ENCODE measurements at places on chromosomes 3 and 15. TPM values are rescaled to one million over a fixed set of nuclear protein-coding genes. Genes with fewer than 3 reads are reported as not detected.
A peak's percentile ranks its signal among the peaks of the same experiment; 100 is the strongest.

ARHGAP31 gene
- 5.1 TPM for total RNA-seq

DOCK3 gene
- 0.43 TPM for total RNA-seq

WDR49 gene
- not detected for total RNA-seq

KCNH8 gene
- total RNA-seq = 0.40 TPM

SPINK8 gene
- total RNA-seq = not detected

AMT gene
- total RNA-seq = 2.5 TPM

BFSP2 gene
- not detected for total RNA-seq

SMCO1 gene
- total RNA-seq = not detected

TPM1 gene
- total RNA-seq = 925 TPM

CMTM8 gene
- 9.2 TPM for total RNA-seq

FBXO40 gene
- total RNA-seq = not detected

- DNase-seq = no peak
Measured at GRCh38 chr3:70805061-70805889, 492.8 kb upstream of the MDFIC2 start.

DNA sequence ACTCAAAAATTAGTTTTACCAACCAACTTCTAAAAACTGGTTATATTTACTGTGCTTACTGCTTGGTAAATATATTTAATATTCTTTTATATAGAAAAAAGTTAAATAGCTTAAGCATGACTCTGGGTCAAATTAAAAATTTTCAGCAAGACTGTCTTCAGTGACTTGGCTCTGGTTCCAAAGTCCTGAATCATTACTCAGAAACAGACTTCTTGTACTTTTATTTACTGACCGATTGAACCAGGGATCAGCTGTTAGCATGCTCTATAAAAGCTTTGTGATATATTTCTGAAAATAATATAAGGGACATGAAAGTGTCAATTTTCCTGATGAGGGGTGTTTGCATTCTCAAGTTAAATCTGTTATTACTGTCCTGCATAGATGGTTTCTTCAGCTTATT is 164.3 kb downstream of the MCTP2 start:
- DNase-seq = peak; percentile 10

DNA sequence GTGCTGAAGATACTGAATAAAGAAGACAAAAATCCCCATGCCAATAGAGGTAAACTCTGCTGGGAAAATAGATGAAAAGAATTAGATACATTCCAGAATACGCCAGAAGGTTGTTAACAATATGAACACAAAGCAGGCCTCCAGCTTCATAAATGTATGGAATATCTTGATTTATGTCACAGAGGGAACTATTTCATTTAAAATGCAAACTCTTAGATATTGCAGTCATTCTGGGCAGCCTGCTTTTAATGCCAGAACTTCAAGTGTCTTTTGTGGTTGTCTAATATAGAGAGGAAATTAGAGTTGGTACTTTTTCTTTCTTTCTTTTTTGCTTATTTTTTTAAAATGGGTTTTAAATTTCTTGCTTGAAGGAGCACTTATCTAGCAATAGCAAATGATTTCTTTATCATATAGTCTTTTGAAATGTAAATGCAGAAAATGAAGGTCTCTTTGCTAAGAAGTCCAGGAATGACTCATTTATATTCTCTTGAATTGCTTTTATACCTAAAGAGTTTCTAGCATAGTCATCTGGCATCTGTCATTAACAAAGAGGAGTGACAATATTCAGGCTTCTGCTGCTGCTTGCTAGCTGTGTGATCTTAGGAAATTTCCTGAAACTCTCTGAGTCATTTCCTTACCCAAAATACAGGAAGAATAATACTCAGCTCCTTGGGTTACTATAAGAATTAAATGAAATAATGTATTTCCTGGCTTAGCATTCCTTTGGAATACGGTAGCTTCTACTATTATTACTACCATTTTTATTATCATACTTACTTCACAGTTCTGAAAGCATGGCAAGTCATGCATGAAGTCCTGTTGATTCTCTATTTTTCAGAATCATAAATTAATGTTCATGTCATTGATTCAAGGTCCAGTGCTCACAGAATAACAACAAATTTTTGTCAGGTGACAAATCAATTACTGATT is 527.6 kb downstream of the DIPK2A start:
- no peak for DNase-seq

DNA sequence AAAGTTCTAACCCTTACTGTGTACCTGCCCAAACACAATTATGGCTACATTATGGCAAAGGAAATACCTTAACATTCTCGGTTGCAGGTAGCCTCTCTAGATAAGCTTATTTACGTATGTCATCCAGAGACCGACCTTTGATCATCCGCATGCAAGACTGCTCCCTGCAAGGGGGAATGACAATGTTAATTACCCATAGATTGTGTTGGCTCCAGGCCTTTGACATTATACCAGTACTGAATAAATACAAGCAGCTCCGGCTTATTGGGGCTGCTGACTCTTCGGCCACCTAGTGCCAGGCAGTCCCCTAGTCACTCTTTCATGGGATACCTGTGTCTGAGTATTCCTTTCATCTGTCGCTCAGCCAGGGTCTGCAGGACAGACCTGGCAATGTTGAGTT is 223.5 kb downstream of the DTWD1 start:
- no peak for DNase-seq

- no peak for DNase-seq
Measured at GRCh38 chr3:106130384-106131198, 261.8 kb upstream of the CBLB start.

DNA sequence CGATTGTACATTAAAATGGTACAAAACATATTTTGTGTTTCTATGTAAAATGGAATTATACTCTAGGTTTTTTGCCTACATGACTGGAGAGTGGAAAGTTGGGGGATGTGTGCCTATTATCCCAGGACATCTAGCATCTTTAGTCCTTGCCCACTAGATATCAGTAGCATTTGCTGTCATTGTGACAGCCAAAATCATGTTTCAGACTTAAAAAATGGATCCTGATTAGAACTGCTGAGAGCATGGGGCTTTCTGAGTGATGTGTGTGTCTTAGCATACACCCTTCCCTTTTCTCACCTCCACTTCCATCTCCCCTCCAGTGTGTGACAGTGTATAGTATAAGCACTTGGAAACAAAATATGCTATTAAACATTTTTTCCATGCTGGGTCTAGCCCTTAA is 13.3 kb downstream of the ARMC8 start:
- no peak for DNase-seq

- DNase-seq = no peak
Measured at GRCh38 chr3:135490219-135490915, 475.2 kb upstream of the PPP2R3A start.

GRCh38 chr3:147419781-147420224 is 10.6 kb downstream of the ZIC1 start:
- no peak for DNase-seq

- DNase-seq = no peak
Measured at GRCh38 chr3:25354071-25354470, 74.0 kb upstream of the RARB start.

- no peak for DNase-seq
Measured at GRCh38 chr3:48716508-48716981, 476 bp downstream of the IP6K2 start.

DNA sequence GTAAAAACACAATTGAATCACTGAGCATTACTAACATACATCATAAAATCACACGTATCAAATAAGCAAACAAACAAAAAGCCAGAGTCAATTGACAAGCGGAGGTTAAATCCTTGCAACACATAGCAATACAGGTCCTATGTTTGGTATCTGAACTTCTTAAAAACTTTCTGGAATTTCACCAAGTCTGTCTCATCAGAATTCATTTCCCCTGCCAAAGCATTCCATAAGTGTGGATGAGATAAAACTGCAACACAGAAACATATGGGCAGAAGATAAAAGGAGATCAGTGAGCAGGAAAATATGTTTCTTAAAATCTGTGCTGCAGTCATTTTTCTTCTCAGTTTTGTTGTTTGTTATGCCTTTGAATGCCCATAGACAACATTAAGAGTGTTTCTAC is 1155.5 kb downstream of the TBL1XR1 start:
- no peak for DNase-seq

GRCh38 chr15:34729886-34730285 is 24.9 kb downstream of the GJD2 start:
- no peak for DNase-seq

DNA sequence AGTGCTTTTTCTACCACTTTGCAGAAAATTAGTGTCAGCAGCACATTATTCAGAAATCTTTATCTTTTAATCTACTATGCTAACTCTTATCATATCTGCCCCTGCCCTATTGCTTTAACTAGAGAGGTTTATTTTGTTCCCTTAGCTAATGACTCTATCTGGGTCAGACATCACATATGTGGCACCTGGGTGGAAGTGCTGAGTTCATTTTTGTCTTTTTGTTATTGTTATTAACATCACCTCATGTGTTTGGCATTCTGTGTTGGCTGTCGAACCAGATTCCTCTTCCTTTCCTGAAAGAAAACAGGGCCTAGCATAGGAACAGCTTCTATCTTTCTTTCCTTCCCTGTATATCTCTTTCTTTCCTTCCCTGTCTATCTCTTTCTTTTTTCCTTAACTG is 100.7 kb downstream of the RBMS3 start:
- no peak for DNase-seq

GRCh38 chr15:77985031-77985930 is 92.2 kb downstream of the TBC1D2B start:
- DNase-seq = no peak

GRCh38 chr3:157447026-157447694 is 10.5 kb downstream of the PTX3 start:
- no peak for DNase-seq

DNA sequence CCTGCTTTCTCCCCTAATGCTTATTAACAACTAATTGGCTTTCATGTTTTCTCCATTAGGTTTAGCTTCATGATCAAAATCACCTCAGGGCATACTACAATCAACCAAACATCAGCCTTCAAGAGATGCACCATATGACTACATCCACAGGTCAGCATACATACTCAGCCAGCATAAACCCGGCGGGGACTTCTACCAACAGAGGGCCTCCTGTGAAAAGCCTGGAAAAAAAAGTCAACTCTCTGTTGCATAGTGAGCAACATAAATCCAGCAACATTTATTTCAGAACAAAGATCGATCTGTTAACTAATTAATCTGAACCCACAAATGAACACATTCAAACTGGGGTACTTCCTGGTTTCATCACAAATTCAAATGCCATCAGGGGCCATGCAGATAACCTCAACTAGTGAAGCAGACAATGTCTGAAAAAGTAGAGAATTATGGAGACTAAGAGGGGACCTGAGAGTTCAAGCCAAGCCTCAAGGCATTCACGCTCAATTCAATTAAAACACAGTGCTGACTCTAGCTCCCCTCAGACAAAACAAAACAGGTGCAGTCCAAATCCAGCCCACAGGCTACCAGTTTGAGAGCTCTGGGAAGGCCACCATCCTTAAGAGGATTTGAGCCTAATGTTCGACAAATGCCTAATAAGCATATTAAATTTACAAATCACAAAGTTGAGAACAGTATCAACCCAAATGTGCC is 124.5 kb downstream of the MAGI1 start:
- DNase-seq = no peak

- DNase-seq = no peak
Measured at GRCh38 chr3:115162759-115163158, 15.7 kb upstream of the ZBTB20 start.

DNA sequence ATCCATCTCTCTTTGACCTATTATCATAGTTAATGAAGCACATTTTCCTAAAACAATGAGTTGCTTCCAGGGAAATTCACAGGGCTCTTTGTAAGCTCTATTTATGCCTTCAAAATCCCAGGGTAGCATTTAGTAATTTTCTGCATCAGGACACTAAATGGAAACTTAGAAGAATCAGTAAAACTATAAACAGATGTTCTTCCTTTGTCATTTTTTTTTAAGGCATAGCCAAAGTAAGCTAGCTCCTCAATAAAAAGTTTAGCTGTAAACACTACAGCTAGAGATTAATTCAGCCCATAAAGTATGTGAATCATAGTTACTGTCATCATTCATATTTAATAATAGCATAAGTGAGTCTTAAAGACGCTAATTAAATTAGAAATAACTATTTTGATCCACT is 79.3 kb downstream of the RPL22L1 start:
- no peak for DNase-seq
